Dermis microvascular lymphatic vessel endothelial cell (primary cell): ENCODE measurements at places on chromosomes 13 and 19.

DNA sequence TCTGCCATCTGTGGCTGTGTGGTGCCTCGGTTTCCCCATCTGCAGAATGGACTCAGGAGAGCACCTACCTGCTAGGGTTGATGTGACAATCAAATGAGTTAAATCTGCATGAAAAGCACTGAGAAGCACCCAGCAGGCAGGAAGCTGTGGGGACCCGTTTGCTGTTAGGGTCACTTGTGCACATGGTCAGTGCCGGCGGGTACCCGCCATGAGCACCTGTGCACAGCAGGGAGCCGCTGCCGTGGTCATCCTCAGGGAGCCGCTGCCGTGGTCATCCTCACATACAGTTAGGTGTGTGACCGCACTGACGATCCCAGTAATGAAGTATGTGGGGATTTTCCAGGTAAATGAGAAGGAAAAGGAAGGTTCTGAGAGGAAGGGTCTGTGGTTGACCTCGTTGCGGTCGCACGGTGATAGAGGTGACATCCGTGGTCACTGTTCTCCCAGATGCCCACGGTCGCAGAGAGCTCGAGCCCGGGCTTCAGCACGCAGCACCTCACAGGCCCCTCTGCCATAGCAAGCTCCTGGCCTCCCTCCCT is 6.5 kb downstream of the MCF2L start:
- no peak for DNase-seq

- DNase-seq: peak; percentile 35
Observed at GRCh38 chr13:67075239-67075638, 154.9 kb downstream of the PCDH9 start.

DNA sequence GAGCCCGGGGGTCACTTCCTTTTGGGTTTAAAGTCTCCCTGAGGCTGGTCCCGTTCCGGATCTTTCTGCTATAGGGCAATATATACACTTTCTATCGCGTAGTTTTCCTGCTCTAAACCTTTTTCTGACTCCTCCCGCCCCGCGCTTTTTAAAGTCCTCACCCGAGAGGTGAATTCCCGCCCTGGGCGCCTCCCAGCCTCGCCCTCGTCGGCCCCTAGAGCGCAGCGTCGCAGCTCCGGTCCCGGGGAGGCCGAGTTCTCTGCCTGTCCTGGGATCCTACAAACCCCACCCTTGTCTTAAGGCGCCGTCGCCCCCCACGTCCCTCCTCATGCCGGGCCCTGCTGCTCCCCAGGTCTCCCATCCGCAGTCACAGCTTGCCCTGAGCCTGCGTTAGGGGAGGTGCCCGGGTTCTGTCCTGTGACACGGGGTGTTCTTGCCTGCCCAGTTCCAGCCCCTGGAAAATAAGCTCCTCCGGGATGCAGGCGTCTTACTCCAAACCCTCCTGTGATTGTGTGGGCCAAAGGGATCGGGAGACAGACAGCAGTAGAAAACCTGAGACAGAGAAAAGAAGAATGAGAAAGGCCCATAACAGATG is 491 bp downstream of the ZNF525 start:
- no peak for DNase-seq

- no peak for DNase-seq
Observed at GRCh38 chr13:23436680-23437079, 3.2 kb upstream of the SACS start.

DNA sequence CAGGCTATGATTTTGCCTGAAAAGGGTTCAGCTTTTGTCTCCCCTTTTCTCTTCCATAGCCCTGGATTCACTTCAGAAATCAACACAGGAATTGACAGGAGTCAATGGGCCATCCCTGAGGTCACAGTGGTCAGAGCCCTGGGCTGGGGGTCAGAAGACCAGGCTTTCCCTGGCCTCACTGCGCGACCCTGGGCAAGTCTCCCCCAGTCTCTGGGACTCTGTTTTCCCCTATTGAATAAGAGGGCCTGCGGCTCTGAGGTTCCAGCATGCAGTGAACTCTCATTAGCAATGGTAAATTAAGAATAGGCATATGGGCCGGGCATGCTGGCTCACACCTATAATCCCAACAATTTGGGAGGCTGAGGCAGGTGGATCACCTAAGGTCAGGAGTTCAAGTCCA is 30.7 kb upstream of the VSTM2B start:
- no peak for DNase-seq

DNA sequence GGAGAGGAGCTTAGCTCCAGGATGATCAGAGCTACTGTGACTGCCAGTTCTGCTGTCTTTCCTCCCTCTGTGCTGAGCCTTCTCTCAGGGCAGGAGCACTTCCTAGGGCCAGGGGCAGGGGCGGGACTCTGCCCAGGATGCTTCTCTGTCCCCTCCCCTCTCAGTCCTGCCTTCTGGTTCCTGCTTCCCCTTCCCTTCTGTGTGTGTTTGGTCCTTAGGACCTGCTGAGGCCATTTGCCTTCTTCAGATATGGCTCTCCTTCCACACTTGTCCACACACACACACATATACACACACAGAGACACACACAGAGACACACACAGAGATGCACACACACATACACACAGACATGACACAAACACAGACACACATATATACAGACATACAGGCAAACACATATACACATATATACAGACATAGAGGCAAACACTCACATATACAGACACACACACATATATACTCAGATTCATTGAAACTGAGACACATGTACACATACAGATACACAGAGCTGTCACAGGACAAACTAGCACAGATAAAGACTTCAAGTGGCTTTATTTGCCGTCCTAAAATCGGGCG is 22.0 kb upstream of the CD177 start:
- DNase-seq: no peak

GRCh38 chr13:102814025-102814607 is 15.2 kb downstream of the BIVM start:
- DNase-seq: no peak

DNA sequence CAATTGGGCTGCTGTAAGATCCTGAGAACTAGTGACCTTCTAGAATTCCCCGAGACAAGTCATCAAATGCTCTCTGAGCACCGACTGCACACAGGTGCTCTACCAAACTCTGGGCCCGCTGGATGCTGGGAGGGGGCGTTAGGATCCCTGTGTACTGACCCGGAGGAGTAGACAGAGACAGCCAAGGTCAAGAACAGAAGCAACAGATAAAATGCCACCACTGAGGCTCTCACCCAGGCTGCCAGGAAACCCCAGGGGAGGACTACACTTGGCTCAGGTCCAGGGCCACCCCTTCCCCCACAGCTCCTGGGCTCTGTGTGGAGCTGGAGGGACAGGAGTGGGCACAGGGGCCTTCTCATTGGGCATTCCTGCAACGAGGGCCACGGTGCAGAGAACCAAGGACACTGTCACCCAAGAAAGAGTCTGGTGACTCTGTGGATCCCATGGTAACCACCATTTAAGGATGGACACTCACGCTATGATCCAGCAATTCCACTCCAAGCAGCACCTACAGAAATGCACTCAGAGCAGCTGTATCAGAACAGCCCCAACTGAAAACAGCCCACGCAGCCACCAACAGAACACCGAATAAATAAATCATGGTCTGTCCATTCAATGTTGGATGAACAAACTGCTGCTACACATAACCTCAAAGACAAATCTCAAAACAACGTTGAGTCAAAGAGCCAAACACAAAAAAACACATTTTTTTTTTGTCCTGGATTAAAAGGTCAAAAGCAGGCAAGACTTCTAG is 16.8 kb upstream of the SLC35E1 start:
- no peak for DNase-seq

- no peak for DNase-seq
Observed at GRCh38 chr13:27076421-27076820, 95.2 kb downstream of the USP12 start.

DNA sequence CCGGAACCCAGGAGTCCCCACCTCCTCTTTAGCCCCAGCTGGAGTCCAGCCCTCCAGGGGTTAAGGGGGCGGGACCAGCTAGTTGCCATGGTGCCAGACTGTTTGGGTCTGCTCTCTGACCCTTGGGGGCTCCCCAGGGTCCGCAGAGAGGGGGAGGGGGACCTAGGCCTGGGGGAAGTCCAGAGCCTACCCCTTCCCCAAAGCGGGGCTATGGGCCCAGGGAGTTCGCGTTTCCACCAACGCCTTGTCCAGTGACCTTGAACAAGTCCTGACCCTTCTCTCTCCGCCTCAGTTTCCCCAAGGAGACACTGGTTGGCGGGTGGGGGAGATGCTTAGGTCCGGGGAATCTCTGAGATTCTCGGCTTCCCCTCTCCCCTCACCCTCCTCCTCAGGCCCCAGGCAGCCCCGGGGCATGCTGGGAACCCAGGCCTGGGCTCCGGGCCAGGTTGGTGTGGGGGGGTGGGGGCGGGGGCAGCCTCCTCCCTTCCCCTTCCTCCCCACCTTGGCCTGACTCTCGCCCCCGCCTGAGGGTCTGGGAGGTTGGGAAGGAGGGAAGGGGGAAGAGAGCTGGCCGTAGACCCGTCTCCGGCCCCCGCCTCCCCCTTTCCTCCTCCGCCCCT is 2.6 kb upstream of the SPACA6 start:
- peak; percentile 81 for DNase-seq

GRCh38 chr13:42885325-42885724 is 103.9 kb downstream of the FAM216B start:
- DNase-seq: no peak

DNA sequence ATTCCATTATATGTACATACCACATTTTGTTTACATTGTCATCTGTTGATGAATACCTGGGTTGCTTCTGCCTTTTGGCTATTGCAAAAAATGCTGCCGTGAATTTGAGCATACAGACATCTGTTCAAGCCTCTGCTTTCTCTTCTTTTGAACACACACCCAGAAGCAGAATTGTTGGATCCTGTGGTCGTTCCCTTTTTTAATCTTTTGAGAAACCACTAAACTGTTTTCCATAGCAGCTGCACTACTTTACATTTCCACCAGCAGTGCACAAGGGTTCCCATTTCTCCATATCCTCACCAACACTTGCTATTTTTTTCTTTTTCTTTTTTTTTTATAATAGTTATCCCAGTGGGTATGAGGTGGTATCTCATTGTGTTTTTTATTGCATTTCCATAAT is 123.5 kb downstream of the TEX29 start:
- DNase-seq: no peak

DNA sequence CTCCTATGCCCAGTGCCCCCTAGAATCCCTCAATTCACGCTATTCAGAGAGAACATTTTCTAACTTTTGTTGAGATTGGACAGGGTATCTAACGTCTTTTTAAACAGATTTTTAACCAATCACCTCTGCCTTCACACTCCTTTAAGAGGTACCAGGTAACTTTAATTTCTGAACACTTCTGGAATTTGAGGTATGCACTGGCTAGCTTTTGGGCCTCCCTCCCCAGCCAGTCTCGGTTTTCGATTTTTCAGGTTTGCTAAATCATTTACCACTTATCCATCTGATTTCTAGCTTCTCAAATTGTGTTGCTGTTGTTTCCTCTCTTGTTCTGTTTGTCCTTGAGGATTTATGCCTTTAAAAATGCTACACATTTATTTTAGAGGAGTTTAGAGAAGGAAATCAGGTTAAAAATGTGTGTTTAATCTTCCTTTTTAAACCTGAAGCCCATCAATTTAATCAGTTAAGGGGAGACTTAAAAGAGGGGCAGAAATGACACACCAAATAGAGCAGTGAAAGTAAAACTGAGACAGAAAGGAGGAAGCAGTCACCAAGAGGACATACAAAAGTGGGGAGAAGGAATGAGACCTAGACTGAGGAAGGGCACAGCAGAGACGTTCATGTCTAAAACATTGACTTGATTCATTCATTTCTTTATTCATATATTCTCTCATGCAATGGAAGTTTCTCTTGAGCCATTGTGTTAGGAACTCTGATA is 139.6 kb upstream of the HTR2A start:
- no peak for DNase-seq

DNA sequence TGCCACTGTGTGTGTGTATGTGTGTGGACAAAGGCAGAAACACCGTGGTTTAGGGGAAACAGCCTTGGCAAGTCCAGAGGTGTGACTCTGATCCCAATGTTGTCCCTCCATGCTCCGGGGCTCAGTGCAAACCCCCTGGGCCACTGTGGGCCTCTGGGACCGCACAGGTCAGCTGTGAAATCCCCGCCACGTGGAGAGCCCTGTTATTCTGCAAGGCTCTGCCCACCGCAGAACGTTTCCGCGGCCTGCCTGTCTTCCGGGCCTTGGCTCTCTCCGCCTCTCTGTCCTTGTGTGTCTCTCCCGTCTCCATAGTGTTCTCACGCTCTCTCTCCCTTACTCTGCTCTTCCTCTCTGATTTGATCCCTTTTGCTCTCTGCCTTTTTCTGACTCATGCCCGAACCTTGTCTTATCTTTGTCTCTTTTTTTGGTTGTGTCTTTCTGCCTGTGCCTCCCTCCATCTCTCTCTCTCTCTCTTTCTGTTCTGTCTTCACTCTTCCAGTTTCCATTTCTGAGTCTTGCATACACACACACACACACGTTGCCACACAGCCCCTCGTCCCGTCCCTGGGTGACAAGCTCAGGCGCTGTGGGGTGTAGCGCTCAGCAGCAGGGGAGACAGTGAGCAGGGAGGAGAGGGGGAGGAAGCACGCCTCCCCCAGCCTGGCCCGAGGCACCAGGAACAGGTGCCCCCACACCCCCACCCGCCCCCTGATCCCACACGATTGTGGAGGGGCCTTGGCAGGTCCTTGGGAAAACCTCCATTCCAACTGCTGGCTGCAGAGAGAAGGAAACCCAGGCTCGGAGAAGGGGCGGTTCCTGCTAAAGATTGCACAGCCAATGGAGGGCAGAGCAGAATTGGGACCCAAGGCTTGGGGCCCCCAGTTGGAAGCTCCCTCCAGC is 3.0 kb downstream of the TTYH1 start:
- DNase-seq: peak; percentile 16

- no peak for DNase-seq
Observed at GRCh38 chr13:109610517-109610916, 175.9 kb downstream of the IRS2 start.

GRCh38 chr19:9070066-9070465 is 16.8 kb upstream of the OR1M1 start:
- no peak for DNase-seq

DNA sequence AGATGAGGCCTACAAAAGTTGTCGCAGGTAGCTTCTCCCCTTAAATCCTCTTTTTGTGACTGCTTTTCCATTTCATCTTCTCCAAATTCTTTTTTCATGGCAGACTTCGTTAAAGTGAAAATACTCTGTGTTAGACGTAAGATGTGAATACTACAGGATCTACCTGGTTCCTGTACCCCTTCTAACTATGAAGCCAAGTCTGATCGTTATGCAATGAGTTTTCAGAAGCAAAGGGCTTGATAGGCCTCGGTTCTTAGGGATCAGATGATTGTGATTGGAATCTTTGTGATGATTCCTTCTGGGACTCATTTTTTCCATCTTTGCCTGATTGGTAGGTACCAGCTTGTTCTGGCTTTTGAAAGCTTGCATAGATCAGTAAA is 86.9 kb downstream of the PCCA start:
- no peak for DNase-seq

GRCh38 chr13:100523981-100524386 is 64.6 kb downstream of the GGACT start:
- no peak for DNase-seq

DNA sequence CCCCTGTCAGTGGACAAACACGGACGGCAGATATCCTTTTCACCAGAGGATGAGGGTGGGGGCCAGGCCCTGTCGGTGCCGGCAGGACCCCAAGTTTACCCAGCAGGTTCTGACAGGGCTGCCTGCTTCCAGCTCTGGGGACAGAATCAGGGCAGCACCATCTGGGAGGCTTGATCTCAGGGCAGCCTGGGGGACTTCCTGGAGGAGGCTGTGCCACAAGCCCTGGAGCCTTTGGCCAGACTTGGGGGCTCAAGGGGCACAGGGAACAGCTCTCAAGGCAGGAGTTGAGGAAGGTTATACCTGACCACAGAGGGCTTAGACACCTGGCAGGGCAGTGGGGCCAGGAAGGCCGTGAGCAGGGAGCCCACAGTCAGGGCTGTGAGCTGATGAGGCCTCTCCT is 45.2 kb downstream of the COMP start:
- DNase-seq: no peak
